ENCODE measurements at places on chromosomes 6 and 20.

- DNase-seq: no peak
Measured at GRCh38 chr20:50369225-50370035, 140.8 kb upstream of the PTPN1 start.

GRCh38 chr20:57874141-57874540, 164.3 kb upstream of the PMEPA1 start:
- DNase-seq: no peak

DNA sequence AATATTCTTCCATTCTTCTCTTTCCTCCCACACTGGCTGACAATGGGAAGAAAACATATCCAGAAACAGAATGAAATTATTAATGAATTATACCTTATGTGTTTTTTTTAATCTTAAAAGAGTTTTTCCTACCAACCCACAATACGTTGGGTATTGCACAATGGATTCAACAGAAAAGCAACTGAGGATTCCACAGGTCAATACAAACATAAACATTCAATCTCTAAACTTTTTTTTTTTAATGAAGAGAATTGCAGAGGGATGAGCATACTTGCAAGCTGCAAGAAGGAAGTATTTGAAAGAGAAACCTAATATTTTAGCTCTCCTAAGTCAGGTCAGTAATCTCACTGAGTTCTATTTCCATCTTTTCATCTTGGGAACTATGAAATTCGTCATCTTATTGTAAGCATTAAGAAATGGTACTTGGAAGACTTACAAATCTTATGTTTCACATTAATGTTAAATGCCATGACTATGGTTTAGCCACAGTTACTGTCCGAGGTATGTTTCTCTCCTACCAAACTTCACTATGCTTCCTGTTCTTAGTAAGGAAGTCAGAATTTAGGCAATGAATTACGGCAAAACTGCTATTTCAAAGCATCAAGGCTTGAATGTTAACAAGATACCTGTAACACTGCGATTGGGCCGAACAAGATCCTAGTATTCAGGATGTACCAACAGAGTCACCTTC, 100.8 kb downstream of the HIVEP2 start:
- no peak for DNase-seq

DNA sequence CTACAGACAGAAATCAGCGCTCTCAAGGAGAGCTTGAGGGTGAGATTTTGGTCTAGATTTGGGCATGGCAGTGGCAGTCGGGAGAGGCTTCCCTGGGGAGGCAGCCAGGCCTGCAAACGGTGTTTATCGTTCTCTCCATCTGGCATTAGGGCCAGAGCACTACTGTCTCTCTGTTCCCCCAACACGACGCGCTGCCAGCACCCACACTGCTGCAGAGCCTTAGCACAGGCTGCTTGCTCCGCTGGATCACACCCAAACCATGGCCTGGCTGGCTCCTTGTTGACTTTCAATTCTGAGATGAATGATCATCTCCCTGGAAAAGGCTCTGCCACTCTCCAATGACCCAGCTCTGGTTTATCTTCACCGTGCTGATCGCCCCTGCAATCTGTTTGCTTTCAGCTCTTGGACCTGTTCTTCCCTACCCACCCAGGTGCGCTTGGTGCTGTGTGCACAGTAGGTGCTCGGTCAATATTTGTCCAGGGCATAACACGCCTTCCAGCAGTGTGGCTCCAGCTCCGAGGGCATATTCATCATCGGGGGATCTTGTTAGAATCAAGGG, 106.1 kb downstream of the TFAP2C start:
- no peak for DNase-seq

GRCh38 chr6:80528115-80528514, 421.6 kb downstream of the BCKDHB start:
- no peak for DNase-seq

DNA sequence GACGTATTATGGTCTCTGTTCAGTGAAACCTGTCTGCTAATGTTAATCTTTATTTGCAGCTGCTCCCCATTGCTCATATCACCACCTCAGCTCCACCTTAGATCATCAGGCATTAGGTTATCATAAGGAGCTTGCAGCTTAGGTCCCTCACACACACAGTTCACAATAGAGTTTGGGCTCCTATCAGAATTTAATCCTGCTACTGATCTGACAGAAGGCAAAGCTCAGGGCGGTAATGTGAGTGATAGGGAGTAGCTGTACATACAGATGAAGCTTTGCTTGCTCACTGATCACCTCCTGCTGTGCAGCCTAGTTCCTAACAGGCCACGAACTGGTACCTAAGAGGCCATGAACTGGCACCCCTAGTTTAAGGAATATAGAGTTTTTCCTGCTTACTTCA, 989.7 kb downstream of the EYS start:
- no peak for DNase-seq

- peak; percentile 24 for DNase-seq
Measured at GRCh38 chr6:26156850-26157250, 69.6 kb downstream of the HFE start.

GRCh38 chr6:100258752-100259151, 206.0 kb downstream of the SIM1 start:
- DNase-seq: no peak

DNA sequence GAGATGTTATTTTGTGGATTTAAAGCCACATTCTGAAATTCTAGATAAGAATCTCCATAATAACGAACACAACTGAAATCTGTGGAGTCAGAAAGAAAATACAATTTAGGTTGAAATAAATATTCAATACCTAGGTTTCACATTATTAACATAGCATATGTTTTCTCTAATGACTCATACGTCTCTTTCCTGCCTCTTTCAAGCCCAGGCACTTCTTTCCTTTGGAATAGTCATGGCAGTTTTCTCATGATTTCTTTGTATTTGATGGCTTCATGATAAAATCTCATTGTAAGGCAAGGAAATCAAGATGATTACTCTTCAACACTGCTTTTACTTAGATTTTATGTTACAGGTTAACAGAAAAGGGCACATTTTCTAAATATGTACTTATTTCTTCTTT, 803.7 kb downstream of the PHF3 start:
- no peak for DNase-seq
